ENCODE measurements at places on chromosomes 3 and 15.

DNA sequence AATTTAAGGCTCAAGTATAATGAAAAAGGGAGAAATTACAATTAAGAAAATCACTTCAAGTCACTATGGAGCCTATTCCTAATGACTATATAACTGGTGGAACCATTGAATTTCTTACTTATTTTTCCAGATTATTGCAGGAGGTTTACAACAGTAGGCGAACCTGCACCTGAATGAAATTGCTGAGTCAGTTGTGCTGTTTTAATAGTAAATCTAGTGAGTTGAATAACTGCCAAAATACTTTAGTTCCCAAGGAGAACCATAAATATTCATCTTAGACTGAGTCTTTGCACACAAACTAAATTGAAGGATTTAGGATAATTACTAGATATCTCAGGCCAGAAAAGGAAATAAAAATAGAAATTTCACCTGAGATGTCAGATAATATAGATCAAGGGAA lies 1052.8 kb downstream of the NAALADL2 start:
- DNase-seq = no peak

GRCh38 chr3:122937745-122938144 lies 89.8 kb downstream of the SEMA5B start:
- no peak for DNase-seq

DNA sequence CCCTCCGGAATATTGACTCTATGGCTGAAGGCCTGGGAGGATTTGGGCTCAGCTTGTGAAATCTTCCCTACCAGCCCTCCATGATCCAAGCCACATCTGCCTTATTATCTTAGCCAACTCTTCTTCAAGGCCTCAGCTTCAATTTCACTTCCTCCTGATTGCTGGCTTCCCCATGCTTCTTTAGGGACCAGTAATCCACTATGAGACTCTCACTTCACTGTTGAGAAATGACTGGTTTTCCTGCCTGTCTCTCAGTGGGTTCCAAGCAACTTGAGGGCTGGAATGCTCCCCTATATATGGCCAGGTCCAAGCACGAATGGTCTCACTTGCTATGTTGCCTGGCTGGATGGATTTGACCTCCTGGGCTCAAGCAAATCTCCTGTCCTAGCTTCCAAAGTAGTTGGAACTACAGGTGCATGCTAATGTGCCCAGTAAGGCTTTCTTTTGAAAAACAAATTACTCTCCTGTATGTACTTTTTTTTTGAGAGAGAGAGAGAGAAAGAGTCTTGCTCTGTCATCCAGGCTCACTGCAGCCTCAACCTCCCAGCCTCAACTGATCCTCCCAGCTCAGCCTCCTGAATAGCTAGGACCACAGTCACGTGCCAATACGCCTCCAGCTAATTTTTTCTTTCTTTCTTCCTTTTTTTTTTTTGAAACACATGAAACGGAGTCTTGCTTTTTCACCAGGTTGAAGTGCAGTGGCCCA lies 7.9 kb upstream of the PIK3CB start:
- no peak for DNase-seq

DNA sequence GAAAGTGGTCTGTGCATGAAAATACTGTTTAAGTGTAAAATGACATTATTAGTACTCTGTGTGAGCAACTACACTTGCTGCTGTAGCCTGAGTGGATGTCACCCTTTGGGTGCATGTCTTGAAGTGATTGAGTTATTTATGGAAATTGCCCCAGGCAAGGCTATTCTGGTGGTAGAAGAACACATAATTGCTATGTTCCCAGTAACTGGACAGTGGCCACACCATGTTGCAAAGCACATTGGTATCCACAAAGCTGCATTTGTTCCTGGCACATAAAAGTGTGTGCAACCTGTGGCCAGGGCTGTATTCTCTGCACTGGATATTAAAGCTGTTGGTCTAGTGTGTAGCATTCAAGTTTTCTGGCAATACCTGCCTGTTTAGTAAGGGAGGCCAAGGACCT lies 23.8 kb downstream of the MTMR14 start:
- no peak for DNase-seq

DNA sequence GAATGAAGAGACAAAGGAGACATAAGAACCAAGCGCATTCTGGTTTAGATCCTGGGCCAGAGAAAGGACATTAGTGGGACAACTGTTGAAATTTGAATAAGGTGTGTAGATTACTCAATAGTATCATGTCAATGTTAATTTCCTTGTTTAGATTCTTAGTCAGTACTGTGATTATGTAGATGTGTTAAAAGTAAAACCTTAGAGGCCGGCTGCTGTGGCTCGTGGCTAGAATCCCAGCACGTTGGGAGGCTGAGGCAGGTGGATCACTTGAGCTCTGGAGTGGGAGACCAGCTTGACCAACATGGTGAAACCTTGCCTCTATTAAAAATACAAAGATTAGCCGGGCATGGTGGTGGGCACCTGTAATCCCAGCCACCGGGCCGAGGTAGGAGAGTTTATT lies 26.7 kb downstream of the CYP8B1 start:
- DNase-seq = no peak

DNA sequence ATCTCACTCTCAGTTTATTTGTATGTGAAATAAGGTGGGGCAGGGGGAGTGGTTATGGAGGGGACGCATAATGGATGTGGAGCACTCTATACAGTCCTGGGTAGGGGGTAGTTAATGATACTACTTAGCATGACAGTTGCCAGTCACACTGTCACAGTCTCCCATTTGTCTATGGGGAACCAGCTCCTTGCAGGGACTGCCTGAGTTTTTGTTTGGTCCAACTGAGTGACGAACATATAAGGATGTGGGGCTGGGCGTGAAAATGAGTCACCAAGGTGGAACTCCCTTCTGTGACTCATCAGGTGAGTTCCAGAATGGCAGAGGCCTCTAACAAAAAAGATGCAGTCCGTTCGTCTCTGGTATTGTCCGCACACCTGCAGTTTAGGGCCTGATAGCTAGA lies 235.3 kb upstream of the ST8SIA2 start:
- DNase-seq = peak; percentile 60

DNA sequence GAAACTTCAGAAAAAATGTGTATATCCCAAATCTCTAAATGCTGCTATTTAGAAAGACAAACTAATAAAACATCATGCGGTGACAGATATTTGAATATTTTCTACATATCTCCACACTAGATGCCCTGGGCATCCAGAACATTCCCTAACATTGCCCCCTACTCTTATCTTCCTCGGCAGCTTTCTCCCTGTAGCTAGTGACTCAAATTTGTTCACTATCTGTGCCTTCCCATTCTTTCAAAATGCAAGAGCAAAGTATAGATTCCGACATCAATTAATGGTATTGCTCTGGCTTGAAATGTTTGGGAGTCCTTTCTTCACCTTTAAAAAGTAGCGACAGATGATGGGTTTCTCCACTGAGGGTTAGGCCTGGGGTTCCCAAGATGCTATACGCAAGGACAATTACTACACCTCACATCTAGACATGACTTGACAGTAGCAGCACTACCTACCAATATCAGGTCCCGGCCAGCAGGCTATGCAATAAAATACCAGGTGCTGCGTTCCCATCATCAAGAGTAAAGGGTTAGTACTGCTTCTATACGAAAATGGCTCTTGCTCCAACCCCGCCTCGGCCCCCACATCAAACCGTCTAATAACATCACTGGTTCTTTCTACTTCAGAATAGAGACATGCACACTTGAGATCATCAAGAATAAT lies 631 bp downstream of the UBR1 start:
- DNase-seq = peak; percentile 40

DNA sequence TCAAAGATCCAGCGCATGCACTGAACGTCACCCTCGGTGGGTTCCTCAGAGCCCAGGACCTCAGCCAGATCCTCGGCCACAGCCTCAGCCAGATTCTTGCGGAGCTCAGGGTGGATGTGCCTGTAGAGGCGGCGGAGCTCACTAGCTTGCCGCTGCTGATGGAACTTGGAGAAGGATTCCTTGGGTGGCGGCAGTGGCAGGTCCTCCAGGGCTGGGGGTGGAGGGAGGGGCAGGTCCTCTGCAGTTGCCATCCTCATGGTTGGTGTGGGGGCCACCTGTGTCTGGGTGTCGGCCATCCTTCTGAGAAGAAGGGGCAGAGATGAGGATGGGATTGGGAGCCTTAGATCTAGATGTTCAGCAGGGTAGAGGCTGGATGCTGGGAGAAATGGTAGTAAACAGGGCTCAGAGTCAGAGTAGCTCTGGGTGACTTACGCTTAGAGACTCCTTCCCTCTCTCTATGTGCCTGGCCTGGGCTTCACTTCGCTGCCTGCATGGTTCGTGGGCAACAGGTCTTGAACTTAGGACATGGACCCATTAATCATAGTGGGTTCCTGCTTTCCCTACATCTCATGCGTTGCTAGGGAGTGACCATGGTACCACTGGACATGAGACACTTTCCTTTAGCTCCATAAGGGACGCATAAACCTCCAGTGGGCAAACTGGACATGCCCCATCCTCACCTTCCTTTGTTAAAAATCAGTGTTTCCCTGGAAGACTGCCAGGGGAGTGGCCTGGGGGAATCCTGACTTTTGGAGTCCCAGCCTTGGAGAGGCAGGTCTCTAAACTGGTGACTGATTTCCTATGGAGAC lies 3.0 kb downstream of the XIRP1 start:
- no peak for DNase-seq

DNA sequence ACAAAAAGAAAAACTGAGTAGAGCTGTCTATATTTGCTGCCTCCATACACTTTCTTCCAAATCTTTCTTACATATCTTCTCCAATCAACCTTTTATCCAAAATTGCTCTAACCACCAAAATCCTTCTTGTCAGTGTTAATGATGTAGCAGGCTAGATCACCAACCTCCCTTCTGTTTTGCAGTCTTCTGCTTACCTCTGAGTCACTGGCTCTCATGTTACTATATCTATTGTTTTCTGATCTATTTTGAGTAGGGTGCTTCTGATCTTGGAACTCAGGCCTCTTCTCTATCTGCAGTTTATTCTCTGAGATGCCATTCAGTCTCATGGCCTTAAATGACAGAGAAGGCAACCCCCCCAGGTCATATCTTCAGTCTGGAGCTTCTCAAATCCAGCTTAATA lies 26.3 kb upstream of the AADAC start:
- no peak for DNase-seq

- no peak for DNase-seq
Measured at GRCh38 chr15:67607959-67608637, 65.6 kb downstream of the MAP2K5 start.

DNA sequence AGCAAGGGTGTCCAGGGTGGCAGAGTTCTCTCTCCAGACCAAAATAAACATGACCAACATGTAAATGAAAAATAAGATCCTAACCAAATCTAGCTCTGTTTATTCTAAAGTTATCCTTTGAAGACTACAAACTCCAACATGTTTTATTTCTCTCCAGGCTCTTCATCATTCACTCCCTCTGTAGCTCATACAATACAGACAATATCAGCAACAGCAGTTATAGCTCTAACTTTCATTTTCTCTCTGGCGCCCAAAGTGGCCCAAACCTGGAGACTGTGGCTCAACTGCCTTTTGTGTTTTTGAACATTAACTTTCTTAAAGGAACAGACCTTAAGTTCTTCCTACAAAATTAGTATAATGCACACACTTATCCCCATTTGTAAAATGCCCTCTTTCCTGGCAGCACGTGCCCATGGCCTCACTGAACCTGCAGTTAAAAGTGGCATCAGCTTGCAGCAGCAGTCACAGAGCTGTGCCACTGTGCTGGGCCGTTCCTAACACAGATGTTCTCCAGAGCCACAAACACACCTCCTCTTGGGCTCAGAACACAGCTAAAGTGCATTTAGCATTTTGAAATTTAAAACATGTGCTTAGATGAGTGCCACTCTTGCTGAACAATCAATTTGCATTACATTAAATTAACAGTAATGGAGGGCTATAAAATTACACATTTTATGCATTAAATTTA lies 91.9 kb downstream of the RORA start:
- DNase-seq = no peak

GRCh38 chr15:78314181-78314581 lies 14.8 kb upstream of the SKIC8 start:
- no peak for DNase-seq

- no peak for DNase-seq
Measured at GRCh38 chr3:162332344-162332743, 835.7 kb downstream of the OTOL1 start.

- DNase-seq = no peak
Measured at GRCh38 chr3:149266736-149267135, 45.1 kb upstream of the CP start.

DNA sequence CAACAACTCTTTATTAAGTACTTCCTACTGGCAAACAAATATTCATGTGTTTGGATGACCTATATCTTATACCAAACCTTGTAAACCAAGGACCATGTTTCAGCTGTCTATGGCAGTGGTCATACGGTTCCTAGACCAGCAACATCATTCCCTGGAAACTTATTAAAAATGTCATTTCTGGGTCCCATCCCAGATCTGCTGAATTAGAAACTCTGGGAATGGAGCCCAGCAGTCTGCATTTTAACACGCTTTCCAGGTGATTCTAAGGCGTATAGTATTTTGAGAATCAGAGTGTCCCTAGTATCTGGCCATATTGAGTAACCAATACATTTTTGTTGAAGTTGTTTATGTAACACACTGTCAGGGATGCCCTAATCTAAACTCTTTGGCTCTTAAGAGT lies 363.4 kb upstream of the LRRC3B start:
- no peak for DNase-seq

- no peak for DNase-seq
Measured at GRCh38 chr3:171976526-171976925, 62.9 kb upstream of the FNDC3B start.

DNA sequence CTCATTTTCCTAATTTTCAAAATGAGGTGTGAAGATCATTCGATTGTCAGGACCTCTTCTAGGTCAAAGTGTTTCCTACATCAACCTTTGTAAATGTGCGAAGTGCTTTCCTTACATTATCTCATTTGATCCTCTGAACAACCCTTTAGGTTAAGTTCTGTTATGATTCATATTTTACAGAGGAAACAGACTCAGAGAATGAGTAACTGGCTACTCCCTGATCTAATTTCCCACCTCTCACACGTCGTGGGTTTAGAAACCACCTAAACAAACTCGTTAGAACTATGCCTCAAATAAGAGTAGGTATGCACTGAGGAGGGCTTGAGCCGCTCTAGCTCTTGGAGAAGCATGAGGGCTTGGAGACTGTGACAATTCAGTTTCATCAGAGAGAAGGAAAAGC lies 148.6 kb downstream of the CD47 start:
- peak; percentile 82 for DNase-seq

DNA sequence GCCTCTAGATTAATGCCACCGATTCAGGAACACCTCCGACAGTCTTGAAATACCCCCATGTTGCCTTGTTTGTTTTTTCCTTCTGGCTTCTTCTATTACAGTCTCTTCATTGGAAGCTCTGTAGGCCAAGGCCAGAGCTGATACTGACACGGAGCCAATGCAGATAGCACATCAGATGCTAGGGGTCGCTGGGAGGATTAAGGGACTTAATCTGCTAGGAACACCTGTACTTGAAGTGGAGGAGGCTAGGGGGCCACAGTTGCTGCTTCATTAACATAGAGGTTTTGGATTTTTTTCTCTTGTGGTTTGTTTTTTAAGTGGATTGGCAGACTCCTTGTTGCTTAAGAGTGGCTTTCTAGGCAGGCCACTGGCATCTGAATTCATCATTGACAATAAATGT lies 49.6 kb downstream of the PARP14 start:
- no peak for DNase-seq

DNA sequence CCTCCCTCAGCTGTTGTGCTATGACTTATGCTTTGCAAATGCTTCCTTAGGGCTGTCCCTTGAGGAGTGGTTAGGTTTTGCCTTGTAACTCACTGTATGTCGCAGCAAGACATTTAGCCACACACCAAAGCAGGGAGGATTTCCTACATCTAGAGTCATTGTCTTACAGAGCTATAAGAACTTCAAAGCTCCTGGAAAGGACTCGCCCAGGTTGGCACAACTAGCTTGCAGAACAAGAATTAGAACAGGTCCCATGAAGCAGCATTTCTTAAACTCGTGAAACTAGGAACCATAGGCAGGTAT lies 19.4 kb upstream of the ACAP2 start:
- DNase-seq = no peak

GRCh38 chr3:187979564-187979963 lies 174.4 kb upstream of the LPP start:
- DNase-seq = no peak

Data from activated CD4-positive, alpha-beta T cell treated with anti-CD3 and anti-CD28 coated beads, Interleukin-10, Interleukin-2, amounts not matched to agents 100 ng/mL and 50 ng/mL, durations not matched to agents 16 hours and 8 hours (primary cell).